Activated CD8-positive, alpha-beta T cell treated with anti-CD3 and anti-CD28 coated beads for 36 hours (primary cell): ENCODE measurements at places on chromosomes 6 and 20. TPM values are rescaled to one million over a fixed set of nuclear protein-coding genes. Genes with fewer than 3 reads are reported as not detected.

DNA sequence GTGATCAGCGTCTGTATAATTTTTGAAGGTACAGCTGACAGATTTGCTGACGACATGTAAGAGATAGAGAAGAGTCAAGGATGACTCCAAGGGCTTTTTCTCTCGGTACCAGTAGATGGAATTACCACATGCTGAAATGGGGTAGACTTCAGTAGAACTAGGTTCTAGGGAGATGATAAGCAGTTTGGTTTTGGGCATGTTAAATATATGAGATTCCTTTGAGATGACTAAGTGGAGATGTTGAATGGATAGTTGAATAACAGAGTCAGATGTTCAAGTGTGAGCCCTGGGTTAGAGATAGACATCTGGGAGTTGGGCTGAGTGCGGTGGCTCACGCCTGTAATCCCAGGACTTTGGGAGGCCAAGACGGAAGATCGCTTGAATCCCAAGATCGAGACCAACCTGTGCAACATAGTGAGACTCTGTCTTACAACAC lies 50.0 kb downstream of the PHF20 start:
- no peak overlapping the region for H3K4me3 ChIP-seq
- H3K27me3 ChIP-seq, result no peaks in the 10 kb centered on the region
- peaks cover 31% of the 10 kb centered on the region for H3K4me1 ChIP-seq
- no peak overlapping the region for H3K27ac ChIP-seq

GRCh38 chr6:168590406-168590805 lies 149.4 kb downstream of the SMOC2 start:
- no peak overlapping the region for H3K27ac ChIP-seq
- H3K4me3 ChIP-seq, result no peak overlapping the region
- no peaks in the 10 kb centered on the region for H3K27me3 ChIP-seq
- no peak for DNase-seq
- H3K4me1 ChIP-seq, result no peaks in the 10 kb centered on the region

GRCh38 chr6:4008324-4009047 lies 70.5 kb downstream of the FAM217A start:
- no peak for DNase-seq
- H3K4me3 ChIP-seq, result no peak overlapping the region
- H3K36me3 ChIP-seq, result peaks cover 11% of the 10 kb centered on the region
- no peak overlapping the region for H3K27ac ChIP-seq

DNA sequence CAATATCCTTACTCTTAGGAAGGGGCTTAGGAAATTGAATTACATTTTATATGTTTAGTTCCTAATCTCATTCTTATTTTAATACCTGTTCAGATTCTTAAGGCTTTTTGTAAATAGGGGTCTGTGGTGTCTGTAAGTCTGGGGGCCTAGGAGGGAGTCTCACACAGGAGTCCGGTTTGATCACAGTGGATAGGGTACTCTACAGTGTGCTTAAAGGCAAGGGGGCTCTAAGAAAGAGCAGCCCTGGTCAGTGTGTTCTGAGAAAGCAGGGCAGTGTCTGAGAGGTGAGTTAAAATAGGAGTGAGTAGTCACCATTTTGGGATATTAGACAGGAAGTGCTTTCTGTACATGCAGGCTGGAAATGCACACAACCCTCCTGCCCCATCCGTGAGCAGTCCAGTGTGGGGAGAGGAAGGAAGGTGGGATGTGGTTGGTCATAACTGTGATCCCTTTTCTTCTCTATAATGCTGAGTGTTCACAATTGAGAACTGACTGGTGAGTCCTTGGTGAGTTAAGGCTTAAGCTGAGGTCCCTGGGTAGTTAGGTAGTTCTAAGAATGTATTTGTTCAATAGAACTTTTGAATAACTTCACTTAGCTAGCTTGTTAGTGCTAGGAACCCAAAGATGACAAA lies 50.0 kb downstream of the CDKAL1 start:
- peaks cover 22% of the 10 kb centered on the region for H3K4me1 ChIP-seq
- no peak for DNase-seq
- no peaks in the 10 kb centered on the region for H3K27me3 ChIP-seq

GRCh38 chr6:129709196-129709768 lies 695 bp downstream of the ARHGAP18 start:
- no peak for DNase-seq
- H3K36me3 ChIP-seq, result peaks cover 3% of the 10 kb centered on the region
- H3K4me1 ChIP-seq, result peaks cover 42% of the 10 kb centered on the region

- no peak for DNase-seq
- H3K4me1 ChIP-seq, result no peaks in the 10 kb centered on the region
- H3K4me3 ChIP-seq, result no peak overlapping the region
- no peaks in the 10 kb centered on the region for H3K36me3 ChIP-seq
- no peaks in the 10 kb centered on the region for H3K27me3 ChIP-seq
- no peak overlapping the region for H3K27ac ChIP-seq
Observed at GRCh38 chr20:36541768-36542488, 609 bp downstream of the MYL9 start.

The DEFB132 gene
- total RNA-seq, result not detected

DNA sequence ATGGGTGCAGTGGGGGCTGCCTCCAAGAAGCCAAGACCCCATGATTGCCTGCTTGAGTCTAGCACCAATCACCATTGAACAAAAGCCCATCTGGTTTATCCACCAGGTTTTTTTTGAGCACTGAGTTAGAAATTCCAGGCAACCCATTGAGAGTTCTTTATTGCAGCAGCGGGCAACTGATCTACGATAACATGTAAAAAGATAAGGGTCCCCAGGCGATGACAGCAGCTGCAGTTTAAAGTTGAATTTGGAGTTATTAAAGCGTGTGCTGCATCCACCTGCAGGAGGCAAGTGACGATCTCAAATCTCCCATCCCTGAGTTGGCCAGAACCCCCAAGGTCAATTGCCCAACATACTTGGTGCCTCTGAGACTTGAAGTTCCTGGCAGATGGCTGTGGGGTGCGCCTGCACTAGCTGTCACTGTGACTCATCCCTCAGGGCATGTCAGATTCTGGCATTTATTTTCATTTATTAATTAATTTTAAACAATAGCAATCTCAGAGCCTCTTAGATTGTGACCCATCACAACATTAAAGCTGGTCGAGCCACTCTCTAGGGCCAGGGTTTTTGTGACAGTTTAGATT lies 290.4 kb upstream of the SULF2 start:
- no peak for DNase-seq
- peaks cover 4% of the 10 kb centered on the region for H3K27me3 ChIP-seq
- no peak overlapping the region for H3K4me3 ChIP-seq

GRCh38 chr6:156686301-156686994 lies 90.7 kb upstream of the ARID1B start:
- peaks cover 20% of the 10 kb centered on the region for H3K4me1 ChIP-seq
- peak overlapping the region; percentile 89 for H3K4me3 ChIP-seq
- H3K27me3 ChIP-seq, result no peaks in the 10 kb centered on the region
- peak; percentile 53 for DNase-seq
- no peaks in the 10 kb centered on the region for H3K36me3 ChIP-seq
- peak overlapping the region; percentile 89 for H3K27ac ChIP-seq

The BPIFA1 gene
- not detected for total RNA-seq

The OR12D3 gene
- not detected for total RNA-seq

The PTGIS gene
- 1.5 TPM for total RNA-seq

DNA sequence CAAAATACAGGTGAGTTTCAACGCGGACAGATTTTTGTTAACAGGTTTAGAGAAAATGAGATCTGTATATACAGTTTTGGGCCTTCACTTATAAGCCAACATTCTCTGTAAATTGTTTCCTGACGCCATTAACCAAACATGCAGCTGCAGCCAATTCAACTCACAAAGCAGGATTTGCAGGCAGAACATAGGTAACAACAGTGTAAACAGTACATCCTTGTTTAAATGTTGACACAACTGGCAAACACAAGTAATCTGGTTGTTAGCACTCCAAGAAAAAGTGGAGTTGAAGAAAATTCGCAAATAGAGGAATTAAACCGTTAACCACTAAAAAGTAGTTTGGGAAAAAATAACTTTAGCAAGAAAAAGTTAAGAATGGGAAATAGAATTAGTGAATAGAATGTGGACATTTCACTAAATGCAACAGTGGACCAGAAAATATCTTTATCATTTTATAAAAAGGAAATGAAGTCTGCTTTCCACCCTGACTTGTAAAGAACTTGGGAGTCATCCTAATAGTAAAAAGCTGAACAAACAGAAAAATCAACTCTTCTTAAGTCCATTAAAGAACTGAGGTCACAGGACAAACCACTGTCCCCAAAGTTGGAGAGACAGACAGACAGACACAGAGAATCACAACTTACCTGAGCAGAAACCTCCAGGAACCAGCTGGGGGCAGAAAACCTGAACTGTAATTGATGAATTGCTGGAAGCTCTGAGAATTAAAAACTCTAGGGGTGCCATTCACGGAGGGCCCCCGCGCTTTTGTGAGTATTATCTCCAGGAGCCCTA lies 10.1 kb downstream of the SMIM28 start:
- no peak for DNase-seq
- H3K27me3 ChIP-seq, result peaks cover 7% of the 10 kb centered on the region
- H3K4me1 ChIP-seq, result no peaks in the 10 kb centered on the region
- H3K27ac ChIP-seq, result no peak overlapping the region
- no peak overlapping the region for H3K4me3 ChIP-seq

GRCh38 chr6:139927236-139927635 lies 552.8 kb upstream of the CITED2 start:
- H3K27me3 ChIP-seq, result peaks cover 8% of the 10 kb centered on the region
- H3K4me1 ChIP-seq, result no peaks in the 10 kb centered on the region
- H3K36me3 ChIP-seq, result no peaks in the 10 kb centered on the region
- H3K4me3 ChIP-seq, result no peak overlapping the region

The SGK2 gene
- total RNA-seq, result 0.16 TPM

- no peaks in the 10 kb centered on the region for H3K36me3 ChIP-seq
- H3K4me1 ChIP-seq, result no peaks in the 10 kb centered on the region
- no peak overlapping the region for H3K27ac ChIP-seq
- no peak for DNase-seq
- H3K4me3 ChIP-seq, result no peak overlapping the region
Observed at GRCh38 chr6:69337311-69337710, 459.5 kb downstream of the LMBRD1 start.

DNA sequence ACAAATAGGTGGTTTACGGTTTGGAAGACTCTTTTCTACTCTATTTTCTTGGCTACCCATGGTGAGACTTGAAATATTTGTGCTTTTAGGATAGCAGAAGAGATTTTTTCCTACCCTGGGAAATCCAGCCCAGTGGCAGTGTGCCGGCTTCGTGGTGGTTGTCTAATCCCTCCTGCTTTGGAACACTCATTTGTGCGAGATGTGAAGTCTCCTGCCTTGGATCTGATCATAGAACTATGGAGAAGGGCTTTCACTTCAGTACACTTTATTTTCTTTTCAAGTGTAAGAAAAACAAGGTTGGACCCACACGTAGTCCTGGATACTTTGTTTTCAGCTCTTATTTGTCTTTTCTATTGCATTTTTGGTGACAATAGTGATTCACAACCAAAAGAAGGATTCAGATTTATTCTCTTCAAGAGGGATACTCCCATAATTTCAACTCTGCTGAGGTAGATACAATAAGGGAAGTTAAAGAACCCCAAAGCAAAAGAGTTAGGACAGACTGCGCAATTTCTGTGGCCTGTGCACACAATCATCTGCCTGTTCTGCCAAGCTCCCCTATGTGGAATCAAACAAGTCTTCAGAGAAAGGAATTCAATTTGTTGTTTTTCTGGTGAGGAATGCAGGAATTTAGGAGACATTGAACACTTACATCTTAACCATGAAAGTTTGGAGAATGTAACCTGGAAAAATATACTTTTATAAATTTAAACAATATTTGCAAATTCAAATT lies 413.2 kb downstream of the GJA1 start:
- H3K36me3 ChIP-seq, result no peaks in the 10 kb centered on the region
- H3K27ac ChIP-seq, result no peak overlapping the region
- peaks cover 2% of the 10 kb centered on the region for H3K27me3 ChIP-seq
- DNase-seq, result no peak

- peaks cover 1% of the 10 kb centered on the region for H3K27me3 ChIP-seq
- no peaks in the 10 kb centered on the region for H3K36me3 ChIP-seq
- H3K4me1 ChIP-seq, result no peaks in the 10 kb centered on the region
- no peak for DNase-seq
- no peak overlapping the region for H3K27ac ChIP-seq
- no peak overlapping the region for H3K4me3 ChIP-seq
Observed at GRCh38 chr20:54123587-54124180, 50.1 kb downstream of the CYP24A1 start.

- no peaks in the 10 kb centered on the region for H3K36me3 ChIP-seq
- H3K4me3 ChIP-seq, result no peak overlapping the region
- peaks cover 8% of the 10 kb centered on the region for H3K4me1 ChIP-seq
- DNase-seq, result no peak
- H3K27me3 ChIP-seq, result peaks cover 5% of the 10 kb centered on the region
Observed at GRCh38 chr6:169190970-169191369, 62.7 kb downstream of the THBS2 start.

GRCh38 chr6:79586548-79586947 lies 44.6 kb upstream of the SH3BGRL2 start:
- no peaks in the 10 kb centered on the region for H3K36me3 ChIP-seq
- no peak overlapping the region for H3K4me3 ChIP-seq
- no peaks in the 10 kb centered on the region for H3K4me1 ChIP-seq
- DNase-seq, result no peak
- no peaks in the 10 kb centered on the region for H3K27me3 ChIP-seq

- H3K4me1 ChIP-seq, result peaks cover 4% of the 10 kb centered on the region
- H3K27me3 ChIP-seq, result no peaks in the 10 kb centered on the region
- no peaks in the 10 kb centered on the region for H3K36me3 ChIP-seq
- no peak overlapping the region for H3K4me3 ChIP-seq
- H3K27ac ChIP-seq, result no peak overlapping the region
Observed at GRCh38 chr20:4844325-4844724, 122.6 kb downstream of the PRND start.

GRCh38 chr6:6746333-6746969 lies 157.9 kb downstream of the LY86 start:
- peaks cover 6% of the 10 kb centered on the region for H3K27me3 ChIP-seq
- no peaks in the 10 kb centered on the region for H3K36me3 ChIP-seq
- DNase-seq, result no peak
- peaks cover 7% of the 10 kb centered on the region for H3K4me1 ChIP-seq
- no peak overlapping the region for H3K4me3 ChIP-seq

- H3K4me3 ChIP-seq, result no peak overlapping the region
- no peak for DNase-seq
- H3K4me1 ChIP-seq, result no peaks in the 10 kb centered on the region
Observed at GRCh38 chr6:168196385-168196860, 117.4 kb upstream of the FRMD1 start.
